Omental fat pad (tissue), 4 donors: ENCODE measurements at places on chromosomes 4 and X.

DNA sequence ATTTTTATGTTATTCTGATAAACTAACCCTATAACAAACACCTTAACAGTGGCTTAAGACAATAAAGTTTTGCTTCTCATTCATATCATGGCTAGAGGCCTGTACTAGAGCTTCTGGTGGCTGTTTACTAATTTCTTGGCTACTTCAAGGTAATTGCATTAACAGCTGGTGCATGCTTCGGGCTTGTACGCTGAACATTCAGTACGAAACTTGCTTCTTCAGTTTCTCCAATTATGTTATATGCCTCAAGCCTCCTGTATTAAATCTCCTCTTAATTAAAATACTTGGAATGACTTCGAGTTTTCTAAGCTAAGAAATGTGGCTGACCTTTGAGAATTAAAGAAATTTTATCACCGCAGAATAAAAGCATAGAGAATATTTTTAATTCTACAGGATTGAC is 138.9 kb upstream of the TRAM1L1 start:
- no peak for DNase-seq

DNA sequence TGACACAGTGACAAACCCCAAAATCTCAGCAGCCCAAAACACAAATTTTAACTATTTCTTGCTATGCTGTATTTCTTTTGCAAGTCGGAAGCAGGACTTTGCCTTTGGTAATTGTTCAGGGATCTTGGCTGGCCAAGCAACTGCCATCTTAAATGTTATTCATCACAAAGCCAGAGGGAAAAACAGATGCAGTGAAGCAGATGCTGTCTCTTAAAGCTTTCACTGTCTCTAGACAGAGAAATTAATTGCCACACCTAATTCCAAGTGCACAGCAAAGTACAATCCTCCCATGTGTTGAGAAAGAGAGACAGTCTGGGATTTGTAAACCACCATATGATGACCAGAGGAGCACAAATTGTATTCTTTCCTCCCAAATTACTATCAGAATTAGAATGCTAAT is 30.0 kb upstream of the GALNT7 start:
- no peak for DNase-seq

- DNase-seq: no peak
Observed at GRCh38 chr4:162959046-162959445, 207.6 kb downstream of the NAF1 start.

DNA sequence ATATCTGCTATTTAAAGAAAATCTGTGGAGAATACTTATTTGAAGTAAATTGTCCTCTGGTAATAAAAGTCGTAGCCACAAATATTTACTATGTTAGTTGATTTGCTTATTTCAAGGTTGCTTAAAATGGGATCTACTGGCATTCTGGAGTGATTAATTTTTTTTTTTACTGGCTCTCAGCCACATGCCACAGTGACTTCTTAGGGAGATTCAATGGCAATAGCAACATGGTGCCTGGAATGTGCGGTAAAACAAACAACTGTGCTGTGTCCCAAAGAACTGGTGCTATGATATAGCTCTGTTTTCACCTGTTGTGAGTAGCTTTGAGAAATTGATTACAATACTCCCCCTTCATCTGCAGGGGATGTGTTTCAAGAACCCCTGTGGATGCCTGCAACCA is 324.3 kb downstream of the GPAT3 start:
- DNase-seq: no peak

GRCh38 chr4:11566444-11567022 is 137.8 kb upstream of the HS3ST1 start:
- DNase-seq: no peak
